ENCODE measurements at places on chromosomes 5 and 9. TPM values are rescaled to one million over a fixed set of nuclear protein-coding genes. Genes with fewer than 3 reads are reported as not detected.

Gene FSD1L
- 10.9 TPM for total RNA-seq

Gene HTR1A
- 4.7 TPM for total RNA-seq

Gene RUSC2
- 5.6 TPM for total RNA-seq

Gene SLC4A9
- total RNA-seq: not detected

Gene LCP2
- 0.38 TPM for total RNA-seq

Gene ARAP3
- total RNA-seq: 32.8 TPM

Gene ZNF366
- not detected for total RNA-seq

Gene SELENOP
- 12.7 TPM for total RNA-seq

DNA sequence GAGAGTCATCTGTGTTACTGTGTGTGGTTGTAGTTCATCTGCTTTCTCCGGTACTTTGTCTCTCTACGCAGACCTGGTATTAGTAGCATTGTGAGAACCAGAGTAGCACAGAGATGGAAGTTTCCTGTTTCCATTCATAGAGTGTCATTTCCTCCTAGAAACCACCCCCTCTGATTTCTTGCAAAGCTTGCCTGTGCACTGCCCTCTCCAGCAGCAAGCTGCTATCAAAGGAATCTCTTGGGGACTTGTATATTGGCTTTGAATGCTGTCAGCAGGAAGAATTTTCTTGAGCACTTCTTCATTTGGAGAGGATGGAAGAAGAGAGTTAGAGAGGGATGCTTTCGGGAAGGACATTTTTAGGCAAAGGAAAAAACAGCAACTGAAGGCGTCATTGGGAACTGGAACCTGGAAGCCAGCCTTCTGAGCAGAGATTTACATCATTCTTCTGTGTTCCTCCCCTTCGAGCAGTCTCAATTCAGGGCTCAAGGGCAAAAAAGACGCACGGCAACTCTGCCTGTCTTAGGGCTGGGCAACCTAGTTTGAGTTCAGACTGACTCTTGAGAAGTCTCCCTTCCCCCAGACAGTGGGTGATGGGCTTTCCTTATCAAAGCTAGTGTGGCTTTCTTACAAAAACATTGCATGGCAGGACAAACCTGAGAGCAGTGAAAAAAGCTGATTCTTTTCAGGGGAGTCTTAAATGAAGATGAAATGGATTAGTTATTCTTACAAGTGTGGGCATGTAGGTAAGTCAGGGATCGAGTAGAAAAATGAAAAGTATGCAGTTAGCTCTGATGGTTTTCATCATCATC is 226.3 kb downstream of the AOPEP start:
- DNase-seq: no peak

GRCh38 chr5:12354686-12355085 is 450.4 kb upstream of the CTNND2 start:
- peak; percentile 9 for DNase-seq

DNA sequence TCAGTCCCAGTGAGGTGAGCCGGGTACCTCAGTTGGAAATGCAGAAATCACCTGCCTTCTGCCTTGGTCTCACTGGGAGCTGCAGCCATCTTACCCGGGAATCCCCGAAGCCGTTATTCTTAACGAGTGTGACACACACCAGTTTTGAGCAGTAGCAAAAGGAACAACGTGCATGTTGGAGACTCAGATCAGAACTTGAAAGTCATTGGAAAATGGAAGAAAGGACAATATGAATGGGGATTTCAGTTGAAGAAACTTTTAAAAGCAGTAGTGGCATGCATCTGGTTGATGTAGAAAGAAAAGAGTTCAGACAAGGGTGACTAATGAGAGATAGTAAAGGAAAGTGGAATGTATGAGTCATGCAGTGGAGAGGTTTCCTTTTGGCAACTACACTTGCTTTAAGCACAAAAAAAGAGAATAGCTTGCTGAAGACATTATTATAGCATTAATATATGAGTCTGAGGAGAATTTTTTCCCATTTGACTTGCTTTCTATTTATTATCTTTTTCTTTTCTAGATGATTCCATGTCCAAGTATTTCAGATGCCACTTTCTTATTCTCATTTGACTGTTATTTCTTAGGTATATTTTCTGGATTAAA is 44.4 kb upstream of the ANKDD1B start:
- no peak for DNase-seq

DNA sequence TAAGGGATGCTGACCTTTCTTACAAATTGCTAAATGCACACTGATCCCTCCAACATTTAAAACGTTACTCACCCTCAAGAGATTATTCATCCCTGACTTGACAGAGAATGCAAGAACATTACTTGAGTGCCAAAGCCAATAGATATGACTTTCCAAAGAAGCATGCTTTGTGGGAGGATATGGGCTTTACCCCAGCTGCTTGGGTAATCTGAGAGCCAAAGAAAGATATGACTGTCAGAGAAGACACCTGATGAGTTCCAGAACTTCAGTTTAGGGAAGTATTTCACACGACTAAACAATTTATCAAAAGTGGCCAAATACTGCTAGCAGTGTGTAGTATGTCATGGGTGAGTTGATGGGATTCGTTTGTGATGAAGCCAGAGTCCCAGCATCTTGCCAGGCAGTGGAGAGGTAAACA is 7.4 kb upstream of the SPDL1 start:
- no peak for DNase-seq

- no peak for DNase-seq
Measured at GRCh38 chr9:95852059-95853032, 23.1 kb upstream of the ERCC6L2 start.

DNA sequence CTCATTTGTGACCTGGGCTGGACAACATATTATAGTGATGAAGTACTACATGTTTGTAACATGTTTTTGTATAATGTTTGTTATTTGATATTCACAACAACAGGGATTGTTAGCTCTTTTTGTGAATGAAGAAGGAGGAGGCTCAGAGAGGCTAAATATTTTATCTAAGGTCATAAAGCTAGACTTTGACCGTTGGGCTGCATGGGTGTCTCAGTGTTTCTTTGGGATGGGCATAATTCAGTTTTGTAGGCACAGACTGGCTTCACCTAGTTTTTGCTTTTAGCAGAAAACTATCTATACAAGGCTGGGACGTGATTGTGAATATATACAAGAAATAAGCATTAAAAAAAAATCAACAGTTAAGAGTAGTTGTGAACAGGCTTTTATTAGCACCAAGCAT is 15.0 kb upstream of the GNG10 start:
- no peak for DNase-seq

GRCh38 chr9:116087246-116087645 is 66.3 kb upstream of the PAPPA start:
- DNase-seq: no peak

DNA sequence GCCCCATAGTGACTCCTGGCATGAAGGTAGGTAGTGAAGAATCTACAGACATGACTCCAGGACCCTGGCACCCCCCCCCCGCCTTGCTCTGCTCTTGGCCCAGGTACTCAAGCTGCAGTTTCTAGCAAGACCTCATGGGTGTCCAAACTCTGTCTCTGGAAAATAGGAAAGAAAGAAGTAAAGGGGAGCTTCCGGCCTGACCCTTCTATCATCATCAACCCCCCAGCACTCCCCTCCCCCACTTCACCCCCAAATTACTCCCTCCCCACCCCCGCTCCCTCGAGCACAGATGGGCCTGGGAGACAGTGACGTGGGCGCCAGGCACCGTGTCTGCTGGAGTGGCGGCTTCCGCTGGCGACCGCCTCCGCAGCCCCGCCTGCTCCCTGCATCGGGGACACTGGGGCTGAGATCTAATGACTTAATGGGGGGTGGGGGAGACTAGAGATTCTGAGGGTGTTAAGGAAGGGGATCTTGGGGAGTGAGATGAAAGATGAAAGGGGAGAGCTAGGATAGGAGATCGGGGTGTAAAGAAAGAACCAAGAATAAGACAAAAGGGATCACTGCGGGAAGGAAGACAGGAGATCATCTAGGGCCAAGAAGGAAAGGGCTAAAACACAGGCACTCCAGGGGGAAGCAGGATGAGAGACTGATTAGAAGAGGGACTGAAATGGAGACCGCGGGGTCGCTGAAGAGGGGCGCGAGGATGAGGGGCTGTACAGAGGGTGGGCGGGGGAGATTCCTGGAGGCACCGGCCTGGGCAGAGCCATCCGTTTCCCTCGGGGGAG is 1.1 kb upstream of the DNAJB5 start:
- peak; percentile 73 for DNase-seq

DNA sequence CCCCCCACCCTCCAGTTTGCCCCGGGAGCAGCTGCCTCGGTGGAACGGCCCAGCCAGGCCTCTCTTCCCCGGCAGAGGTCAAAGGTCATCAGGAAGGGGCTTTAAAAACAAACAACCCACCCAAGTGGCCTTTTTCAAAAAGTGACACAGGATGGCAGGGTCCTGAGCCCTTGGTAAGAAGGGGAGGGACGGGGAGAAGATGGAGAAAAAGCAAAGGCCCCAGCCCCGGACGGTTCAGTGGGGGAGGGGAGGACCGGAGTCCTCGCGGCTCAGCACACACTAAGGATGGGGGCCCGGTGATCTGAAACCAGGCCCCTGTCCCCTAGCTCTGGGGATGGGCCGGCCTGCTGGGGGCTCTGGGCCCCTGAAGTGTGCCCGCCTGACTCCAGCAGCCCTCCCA is 1.1 kb downstream of the PRRX2 start:
- DNase-seq: no peak

- peak; percentile 65 for DNase-seq
Measured at GRCh38 chr9:14251154-14252071, 62.5 kb downstream of the NFIB start.

GRCh38 chr9:7500521-7500920 is 299.1 kb downstream of the DMAC1 start:
- no peak for DNase-seq

DNA sequence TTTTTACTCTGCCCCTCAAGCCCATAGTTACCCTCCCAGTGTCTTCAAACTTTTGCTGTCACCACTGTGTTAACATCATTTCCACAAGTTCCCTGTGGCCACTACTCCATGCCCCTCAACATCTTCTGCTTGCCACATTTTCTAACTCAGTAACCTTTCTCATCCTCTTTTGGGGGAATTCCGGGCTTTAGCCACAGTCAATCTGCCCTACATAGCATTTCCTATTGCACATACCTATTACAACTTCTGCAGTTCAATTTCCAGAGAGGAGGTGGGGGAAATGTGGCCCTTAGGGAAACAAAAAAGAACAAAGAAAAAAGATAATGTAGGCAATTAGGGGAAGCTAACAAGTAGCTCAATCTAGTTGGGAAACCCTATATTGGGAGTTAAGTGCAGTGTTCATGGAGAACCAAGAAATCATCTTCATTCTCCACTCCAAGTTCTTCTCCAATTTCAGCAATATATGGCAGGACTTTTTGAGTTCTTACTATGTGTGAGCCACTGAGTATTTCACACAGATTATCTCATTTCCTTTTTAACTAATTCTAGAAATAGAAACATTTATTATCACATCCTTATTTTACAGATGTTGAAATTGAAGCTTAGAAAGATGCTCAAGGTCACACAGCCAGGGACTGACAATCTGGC is 40.2 kb upstream of the LPAR1 start:
- no peak for DNase-seq

DNA sequence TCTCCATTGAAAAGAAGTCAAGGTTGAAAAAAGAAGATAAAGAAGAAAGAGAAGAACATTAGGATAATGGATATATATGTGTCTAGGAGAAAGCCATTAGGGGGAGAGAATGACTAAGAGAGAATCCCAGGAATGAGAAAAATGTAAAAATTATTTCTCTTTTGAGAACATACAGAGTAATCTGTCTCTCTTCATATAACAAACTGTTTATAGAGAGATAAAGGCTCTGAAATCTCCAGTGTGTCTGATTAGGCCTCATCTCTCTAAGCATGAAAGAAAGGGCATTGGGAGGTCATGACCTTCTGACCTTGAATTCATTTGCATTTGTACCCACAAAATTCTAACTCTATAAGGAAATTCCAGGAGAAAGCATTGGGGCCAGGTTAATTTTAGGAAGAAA is 3.5 kb upstream of the MPDZ start:
- DNase-seq: no peak

DNA sequence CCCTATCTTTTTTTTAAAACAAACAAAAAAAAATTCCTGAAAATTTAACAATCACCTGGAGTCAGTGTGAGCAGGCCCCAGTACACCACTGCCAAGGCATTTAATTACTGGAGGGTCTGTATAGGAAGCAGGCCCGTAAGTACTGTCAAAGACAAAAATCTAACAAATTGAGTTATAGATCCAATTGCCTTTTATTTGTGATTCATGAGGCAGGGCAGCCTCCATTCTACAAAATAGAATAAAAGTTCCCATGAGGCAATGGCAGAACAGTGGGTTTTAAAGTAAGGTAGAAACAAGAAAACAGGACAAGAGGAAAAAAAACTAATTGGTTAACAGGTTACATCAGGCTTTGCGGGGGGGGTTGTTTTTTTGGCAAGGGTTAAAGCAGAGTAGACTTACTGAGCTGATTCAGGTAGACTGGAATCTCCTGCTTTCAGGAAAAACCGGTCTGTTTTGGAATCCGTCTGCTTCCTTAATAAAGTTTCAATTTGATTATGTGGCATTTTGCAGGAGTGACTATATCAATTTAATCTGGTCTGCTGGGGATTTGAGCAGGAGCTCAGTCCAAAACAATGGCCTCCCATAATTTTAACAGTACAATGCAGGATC is 48.9 kb downstream of the AUH start:
- DNase-seq: no peak

- DNase-seq: no peak
Measured at GRCh38 chr9:91560301-91560700, 136.7 kb upstream of the NFIL3 start.

- DNase-seq: no peak
Measured at GRCh38 chr5:179378116-179378440, 32.8 kb upstream of the ADAMTS2 start.

DNA sequence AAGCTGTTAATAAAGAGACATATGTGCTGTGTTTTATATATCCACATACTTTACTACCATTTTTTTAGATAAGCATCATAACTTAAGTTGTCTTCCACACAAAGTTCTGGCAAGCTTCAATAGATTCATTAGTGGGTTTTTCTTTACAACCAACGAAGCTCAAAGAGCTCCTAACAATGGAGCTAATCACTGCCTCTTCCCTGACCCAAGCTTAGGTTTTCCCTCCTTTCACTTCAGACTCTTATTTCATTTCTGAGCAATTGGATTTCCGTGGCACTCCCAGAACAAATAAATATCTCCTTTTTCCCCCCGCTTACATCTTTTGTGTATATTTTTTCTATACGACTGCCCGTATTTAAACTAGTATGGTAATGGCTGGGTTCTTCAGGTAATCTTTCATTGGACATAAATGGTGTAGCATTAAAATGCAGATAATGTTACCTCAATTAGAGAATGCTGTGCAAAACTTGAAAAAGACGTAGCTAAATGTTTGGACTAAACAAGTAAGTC is 275.5 kb upstream of the TMEM161B start:
- DNase-seq: no peak

All from GM23338 (cell line).